ENCODE measurements at places on chromosomes 16 and 17. TPM values are rescaled to one million over a fixed set of nuclear protein-coding genes. Genes with fewer than 3 reads are reported as not detected.

The TP53TG3F gene
- polyA plus RNA-seq: not detected

The DOC2B gene
- polyA plus RNA-seq: not detected

DNA sequence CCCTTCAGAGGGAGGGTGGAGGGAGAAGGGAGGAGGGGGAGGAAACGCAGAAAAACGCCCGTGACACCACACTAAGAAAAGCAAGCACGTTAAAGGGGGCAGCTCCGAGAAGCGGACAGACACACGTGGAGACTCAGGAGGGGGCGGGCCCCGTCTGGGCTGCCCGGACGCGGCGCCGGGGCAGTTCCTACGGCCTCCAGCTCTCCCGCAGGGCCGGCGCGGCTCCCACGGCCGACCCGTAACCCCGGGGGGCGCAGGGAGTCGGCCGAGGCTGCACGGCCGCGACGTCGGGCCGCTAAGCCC is 362 bp downstream of the KLHDC4 start:
- no peak for DNase-seq

GRCh38 chr17:49216953-49217650 is 6.6 kb downstream of the ABI3 start:
- no peak for DNase-seq

The ASPA gene
- not detected for polyA plus RNA-seq
